ENCODE measurements at places on chromosomes 12 and 14.

GRCh38 chr12:128810182-128811127 is 13.3 kb downstream of the SLC15A4 start:
- DNase-seq: no peak

DNA sequence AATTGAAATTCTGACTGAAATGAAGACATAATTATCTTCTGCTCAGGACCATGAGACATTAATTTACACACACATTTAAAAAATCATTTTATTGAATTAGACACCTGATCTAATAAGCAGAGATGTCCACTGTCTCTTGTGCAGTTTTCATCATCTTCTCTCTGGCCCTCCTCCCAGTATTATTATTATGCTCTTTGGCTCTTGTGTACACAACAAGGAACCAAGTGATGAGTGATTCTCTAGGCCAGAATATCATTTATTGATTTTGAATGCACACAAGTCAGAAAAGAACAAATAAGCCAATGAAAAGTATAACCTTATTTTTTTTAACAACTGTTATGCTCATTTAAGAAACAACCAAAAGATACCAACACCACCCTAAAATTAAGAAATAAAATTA is 244.7 kb upstream of the KRR1 start:
- DNase-seq: no peak

DNA sequence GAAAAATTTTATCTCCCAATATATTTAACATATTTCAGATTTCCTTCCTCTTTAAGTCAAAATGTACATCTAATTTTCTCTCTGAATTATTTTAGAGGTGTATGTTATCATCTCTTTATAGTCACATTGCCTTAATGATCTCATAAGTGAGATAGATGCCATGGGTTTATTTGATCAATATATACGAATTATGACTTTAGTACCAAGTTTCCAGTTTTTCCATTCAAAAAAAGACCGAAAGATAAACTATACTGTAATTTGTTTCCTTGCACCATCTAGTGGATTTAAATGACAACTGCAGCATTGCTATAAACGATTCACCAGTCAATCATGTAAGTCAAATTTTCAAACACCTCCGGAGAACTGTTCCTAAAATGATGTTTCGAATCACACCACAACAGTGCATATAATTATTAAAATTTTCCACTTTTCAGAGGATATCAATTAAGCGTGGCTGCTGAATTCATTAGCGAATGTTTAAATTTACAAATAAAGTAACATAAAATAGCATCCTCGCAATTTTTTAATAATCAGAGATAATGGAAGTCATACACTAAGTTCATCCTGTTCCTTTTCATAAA is 419 bp upstream of the ATXN7L3B start:
- no peak for DNase-seq

DNA sequence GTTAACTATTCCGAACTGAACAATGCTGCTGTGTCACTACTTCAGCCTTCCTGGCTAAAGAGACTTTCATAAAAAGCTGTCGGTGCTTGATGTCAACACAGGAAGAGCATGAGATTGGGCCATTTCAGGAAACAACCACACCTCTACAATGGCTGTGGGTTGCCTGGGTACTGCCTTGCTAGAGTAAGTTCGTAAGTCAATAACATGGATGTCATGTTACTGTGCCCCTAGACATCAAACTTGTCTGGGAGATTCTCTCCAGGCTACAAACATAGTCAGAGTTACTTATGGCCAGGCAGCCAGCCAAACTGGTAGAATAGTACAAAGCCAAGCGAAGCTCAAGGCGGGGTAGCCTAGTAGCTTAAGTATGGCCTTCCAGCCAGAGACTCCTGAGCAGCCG is 23.1 kb downstream of the MAX start:
- DNase-seq: no peak

DNA sequence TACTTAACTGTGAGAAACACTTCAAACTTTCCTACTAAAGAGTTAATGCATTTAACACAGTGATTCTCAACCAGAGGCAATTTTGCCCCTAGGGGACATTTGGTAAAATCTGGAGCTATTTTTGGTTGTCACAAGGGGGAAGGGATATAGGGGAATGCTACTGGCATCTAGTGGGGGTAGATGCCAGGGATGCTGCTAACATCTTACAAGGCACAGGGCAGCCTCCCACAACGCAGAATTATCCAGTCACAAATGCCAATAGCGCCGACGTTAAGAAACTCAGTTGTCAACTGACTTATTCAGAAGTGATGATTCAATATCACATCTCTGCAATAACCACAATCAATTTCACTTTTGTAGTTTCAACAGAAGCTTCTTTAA is 2.0 kb downstream of the EEA1 start:
- DNase-seq: no peak

GRCh38 chr14:51516706-51517395 is 134.9 kb upstream of the FRMD6 start:
- no peak for DNase-seq

GRCh38 chr14:21263284-21264024 is 5.8 kb downstream of the HNRNPC start:
- DNase-seq: no peak

DNA sequence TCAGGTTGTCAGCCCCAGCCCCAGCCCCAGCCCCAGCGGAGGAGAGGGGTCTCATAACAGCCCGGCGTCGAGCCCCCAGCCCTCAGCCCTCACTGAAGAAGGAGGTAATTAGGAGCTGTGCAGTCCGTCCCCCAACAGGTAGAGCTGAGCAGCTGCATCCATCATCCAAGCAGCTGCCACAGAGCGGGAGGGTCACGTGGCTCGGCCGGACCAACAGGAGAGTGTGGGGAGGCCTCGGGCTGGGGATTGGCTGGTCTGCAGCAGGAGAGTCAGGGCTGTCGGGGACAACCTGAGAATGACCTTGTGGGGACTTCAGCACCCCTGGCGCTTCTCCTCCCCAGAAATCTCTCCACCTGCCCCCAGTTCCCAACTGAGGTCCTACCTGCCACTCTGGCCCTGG is 29.6 kb downstream of the SMUG1 start:
- no peak for DNase-seq

DNA sequence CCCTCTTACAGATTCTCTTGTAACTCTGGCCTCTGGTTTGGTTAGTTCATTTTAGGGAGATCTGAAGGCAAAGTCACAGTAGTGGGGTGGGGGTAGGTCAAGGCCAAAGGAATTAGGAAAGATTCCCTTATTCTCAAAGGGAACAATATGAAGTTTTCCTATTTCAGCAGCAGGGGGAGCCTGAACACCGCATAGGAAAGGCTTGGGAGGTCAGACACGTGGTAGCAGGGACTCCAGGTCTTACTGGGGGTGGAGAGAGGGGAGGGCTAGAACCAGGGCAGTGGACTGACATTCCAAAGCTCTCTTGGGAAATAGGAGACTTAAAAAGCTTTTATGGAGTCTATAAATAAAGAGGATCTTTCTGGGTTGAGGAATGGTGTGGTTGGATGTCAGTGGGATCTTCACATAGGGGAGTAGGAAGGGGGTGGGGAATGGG is 1.3 kb downstream of the ZC3H10 start:
- no peak for DNase-seq

GRCh38 chr12:48126953-48127630 is 7.9 kb downstream of the PFKM start:
- DNase-seq: no peak

DNA sequence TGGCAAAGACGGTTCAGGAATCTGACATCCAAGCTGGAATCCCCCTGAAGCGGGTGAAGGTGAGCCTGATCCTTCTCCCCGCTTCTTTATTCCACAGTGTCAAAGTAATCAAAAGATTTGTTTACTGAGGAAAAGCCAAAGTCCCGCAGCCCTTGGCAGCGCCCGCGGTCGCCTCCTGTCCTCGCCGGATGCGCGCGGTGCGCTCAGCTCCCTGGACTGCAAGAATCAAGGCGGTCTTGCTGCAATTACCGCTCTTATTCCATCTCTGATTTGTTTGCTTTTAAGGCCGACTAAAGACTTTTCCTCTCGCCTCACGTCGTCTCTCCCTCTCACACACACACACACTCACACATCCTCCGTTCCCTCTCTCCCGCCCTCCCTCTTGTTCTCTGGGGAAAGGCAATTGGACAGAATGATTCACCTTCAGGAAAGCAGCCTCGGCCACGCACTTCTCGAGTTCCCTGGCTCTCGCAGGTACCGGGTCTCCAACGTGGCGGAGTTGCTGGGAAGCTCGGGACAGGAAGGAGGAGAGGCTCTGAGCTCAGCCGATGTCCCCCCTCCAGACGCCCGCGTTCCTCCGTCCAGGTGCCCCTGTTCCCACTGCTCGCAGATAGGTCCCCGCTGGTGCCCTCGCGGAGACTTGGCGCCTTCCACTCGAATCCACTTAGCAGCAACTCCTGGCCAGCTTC is 68.6 kb upstream of the USP15 start:
- no peak for DNase-seq

- no peak for DNase-seq
These were observed 546.6 kb upstream of the TMEM132C start for GRCh38 chr12:127720334-127720733.

- no peak for DNase-seq
These were observed 24.0 kb downstream of the TTC9 start for GRCh38 chr14:70665448-70666360.

DNA sequence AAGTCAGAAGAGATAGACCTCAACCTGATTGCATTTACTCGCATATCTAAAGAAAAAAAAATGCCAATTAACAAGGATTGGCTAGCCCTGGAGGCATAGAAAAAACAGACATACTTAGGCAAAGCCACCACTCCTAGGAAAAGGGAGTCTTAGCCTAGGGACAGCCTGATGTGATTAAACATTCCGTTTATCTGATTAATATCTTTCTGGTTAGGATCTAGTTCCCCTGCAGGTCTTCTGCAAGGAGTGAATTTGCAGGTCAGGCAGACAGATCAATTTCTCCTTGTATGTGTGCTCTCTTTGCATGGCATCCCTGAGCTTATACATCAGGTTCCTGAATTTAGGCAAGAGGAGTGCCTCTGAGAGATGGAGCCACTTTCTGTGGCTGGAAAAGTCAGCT is 70.5 kb downstream of the ESRRB start:
- DNase-seq: no peak

DNA sequence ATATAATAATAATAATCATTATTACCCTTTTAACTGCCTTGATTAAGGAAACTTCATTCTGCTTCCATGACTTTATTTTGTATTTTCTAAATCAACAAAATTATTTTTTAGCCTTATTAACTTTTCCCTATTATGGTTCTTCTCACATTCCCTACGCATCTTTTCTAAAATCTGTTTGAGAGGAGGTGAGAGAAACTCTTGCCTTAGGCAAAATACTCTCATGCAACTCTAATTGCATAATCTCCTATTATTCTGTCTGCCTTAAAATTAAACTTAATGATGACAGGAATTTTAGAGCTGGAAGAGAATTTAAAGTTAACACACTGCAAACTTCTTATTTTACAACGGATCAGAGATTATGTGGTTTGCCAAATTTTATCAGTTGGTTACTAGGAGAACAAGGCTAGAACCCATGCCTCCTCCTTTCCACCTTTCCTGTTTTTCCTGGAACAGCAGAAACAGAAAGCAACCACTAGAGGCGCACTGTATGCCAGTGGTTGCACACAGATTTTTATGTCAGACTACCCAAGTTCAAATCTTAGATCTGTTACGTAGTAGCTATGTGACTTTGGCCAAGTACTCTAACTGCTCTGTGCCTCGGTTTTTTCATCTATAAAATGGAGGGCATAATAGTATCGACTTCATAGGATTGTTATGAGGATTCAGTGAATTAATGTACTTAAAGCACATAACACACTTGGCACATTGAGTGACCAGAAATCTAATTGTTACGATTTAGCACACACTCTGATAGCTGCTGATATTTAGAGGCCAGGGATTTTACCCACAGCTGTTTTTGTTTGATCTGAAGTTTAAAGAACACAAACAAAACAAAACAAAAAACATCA is 4.3 kb upstream of the BRMS1L start:
- DNase-seq: no peak

DNA sequence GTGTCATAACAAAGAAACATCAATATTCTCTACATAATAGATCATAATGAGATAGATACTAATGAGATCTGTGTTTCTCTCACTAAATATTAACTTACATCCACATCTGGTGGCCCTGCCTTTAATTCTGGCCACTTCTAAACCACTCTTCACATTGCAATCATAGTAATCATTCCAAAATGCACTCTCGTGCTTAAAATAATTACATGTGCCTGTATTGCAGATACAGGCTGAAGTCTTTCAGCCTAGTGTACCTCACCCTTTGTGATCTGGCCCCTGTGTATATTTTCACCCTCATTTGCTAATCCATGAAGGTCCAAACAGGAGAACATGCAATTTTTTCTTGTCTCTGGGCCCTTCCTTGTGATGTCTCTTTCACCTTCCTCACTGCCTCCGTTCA is 108.0 kb downstream of the LIN7A start:
- no peak for DNase-seq

Measured in esophagus muscularis mucosa (tissue), 4 donors.